Hepatocyte (in vitro differentiated cells): ENCODE measurements at places on chromosomes 7 and 10.

DNA sequence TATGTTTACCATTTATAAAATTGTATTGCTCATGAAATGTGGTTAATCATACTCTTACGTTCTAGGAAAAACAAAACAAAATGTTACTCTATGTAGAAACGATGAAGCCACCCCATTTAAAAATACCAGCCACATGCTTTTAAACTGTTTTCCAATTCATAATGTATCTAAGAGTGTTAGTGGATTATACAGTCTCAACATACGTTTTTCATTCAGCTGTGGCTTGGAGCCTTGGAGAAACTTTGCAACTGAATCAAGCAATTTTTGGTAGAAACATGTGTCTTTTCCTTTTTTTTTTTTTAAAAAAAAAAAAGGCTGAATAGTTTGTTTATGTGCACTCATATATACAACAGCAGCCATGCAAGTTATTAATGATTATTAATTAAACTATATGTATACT, 378.0 kb upstream of the SEMA3D start:
- DNase-seq: no peak

GRCh38 chr10:97584060-97584797, at the start of gene HOGA1:
Gene HOGA1 (plus strand): TSS chr10:97584389. CDS start chr10:97584704, 315 bp downstream.
- peak; percentile 68 for DNase-seq

DNA sequence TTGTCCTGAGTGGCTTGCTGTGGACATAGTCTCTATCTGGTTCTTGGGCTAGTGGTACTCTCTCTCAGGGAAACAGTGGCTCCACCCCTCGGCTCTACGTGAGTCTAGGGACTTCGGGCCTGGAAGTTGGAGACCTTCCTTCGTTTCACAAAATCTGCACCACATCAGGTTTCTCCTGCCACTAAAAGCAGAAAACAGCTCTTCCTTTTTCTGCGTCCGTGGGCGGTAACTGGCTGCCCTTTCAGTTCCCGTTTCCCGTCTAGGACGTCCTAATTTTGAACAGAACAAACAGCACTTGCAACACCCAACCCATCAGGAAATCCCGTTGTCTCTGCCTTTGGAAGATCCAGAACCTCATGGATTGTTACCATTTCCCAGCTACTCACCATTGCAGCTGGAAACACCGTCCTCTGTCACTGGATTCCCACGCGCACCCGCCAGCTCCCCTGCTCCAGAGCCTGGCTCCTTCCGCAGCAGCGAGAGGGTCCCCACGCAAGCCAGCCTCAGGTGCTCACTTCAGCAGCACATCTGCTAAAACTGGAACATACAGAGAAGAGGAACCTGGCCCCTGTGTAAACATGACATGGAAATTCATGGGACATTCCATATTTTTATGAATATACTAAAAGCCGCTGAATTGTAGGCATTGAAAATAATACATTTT, 311.4 kb upstream of the AKR1E2 start:
- DNase-seq: no peak

- peak; percentile 57 for DNase-seq
Observed at GRCh38 chr7:45624392-45624760, 50.2 kb downstream of the ADCY1 start.

DNA sequence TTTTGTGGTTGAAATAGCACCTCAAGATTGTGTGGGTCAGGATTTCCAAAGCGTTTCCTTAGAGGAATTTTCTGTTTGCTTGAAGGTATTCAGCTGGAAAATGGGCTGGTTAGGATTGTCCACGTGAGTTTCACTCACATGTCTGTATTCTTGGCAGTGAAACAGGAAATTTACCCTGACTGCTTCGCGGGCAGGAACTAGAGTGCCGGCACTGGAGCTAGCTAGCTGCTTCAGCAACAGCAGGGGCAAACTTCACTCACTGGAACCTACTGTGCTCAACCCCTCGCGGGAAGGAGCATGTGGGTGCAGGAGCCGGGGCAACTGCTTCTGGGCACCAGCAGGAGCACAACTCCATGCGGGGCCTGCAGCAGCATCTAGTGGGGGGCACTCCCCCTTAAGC, 38.0 kb upstream of the RTKN2 start:
- no peak for DNase-seq

DNA sequence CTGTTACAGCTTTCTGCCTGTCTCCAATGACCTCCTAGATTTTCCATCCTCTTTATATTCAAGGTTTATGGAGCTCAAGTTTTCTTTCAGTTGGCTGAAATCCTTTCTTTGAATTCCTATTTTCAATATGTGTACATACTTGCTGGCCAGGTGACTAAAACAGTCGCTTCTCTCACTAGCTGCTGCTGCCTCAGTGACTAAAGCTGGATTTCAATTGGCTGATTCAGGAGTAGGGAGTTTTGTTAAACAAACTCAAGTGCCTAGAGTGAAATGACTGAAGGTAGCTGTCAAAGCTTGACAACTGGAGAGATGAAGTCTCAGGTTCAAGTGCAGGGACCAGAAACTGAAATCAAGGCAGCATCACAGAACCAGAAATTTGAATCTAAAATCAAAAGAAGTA, 6.7 kb upstream of the POLR1F start:
- DNase-seq: no peak

DNA sequence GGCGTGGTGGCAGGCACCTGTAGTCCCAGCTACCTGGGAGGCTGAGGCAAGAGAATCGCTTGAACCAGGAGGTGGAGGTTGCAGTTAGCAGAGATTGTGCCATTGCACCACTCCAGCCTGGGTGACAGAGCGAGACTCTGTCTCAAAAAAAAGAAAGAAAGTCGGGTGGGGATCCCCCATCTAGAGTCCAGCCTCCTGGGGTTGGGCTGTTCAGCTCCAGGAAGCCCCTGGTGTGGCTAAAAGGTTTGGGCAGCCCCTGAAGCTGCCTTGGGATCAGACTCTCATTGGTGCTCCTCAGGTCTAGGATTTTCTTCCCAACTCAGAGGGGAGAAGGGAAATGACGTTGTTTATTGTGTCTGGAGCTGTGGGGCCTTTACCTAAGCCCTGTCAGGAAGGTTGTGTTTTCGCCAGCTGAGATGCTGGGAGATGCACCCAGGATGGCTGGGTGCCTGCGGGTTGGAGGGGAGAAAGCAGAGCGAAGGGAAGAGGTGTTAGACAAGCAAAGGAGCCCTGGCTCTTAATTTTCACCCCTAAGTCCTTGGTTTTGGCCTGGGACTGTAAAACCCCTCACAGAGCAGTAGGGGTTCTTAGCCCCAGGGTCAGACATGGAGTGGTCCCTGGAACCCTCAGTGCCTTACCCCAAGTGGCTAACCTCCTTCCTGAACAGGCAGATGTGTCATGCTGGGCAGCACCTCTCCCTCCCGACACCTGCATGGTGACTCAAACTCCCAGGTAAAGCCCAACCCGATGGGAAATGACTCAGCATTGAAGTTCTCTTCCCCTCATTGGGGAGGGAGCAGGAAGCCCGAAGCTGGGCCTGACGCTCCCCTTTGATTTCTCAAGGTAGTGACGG, 21.1 kb downstream of the PLAU start:
- DNase-seq: peak; percentile 70

DNA sequence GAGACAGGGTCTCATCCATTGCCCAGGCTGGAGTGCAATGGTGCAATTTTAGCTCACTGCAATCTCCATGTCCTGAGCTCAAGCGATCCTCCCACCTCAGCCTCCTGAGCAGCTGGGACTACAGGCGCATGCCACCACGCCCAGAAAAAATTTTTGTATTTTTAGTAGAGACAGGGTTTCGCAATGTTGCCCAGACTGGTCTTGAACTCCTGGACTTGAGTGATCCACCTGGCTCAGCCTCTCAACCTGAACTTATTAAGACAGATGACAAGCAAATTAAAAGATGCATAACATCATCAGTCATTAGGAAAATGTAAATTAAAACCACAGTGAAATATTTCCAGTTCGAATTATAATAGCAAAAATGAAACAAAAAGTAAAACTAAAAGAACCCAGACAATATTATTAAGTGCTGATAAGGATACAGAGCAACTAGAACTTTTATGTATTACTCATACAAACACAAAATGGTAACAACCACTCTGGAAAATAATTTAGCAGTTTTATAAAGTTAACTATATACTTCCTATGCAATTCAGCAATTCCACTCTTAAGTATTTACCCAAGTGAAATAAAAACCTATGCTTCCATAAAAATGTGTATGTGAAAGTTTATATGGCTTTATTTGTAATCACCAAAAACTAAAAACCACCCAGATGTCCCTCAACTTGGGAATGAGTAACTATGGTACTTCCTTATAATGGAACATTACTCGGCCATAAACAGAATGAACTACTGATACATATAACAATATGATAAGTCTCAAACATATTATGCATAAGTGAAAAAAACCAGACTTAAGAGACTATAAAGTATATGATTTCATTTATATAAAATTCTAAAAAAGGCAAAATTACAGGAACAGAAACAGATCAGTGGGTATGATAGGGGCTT, 15.3 kb downstream of the ZFAND4 start:
- no peak for DNase-seq

GRCh38 chr7:94398841-94399240, 4.1 kb downstream of the COL1A2 start:
- DNase-seq: no peak

GRCh38 chr10:103763374-103764202, 91.8 kb downstream of the SH3PXD2A start:
- no peak for DNase-seq
